ENCODE measurements at places on chromosomes 7 and 10.

DNA sequence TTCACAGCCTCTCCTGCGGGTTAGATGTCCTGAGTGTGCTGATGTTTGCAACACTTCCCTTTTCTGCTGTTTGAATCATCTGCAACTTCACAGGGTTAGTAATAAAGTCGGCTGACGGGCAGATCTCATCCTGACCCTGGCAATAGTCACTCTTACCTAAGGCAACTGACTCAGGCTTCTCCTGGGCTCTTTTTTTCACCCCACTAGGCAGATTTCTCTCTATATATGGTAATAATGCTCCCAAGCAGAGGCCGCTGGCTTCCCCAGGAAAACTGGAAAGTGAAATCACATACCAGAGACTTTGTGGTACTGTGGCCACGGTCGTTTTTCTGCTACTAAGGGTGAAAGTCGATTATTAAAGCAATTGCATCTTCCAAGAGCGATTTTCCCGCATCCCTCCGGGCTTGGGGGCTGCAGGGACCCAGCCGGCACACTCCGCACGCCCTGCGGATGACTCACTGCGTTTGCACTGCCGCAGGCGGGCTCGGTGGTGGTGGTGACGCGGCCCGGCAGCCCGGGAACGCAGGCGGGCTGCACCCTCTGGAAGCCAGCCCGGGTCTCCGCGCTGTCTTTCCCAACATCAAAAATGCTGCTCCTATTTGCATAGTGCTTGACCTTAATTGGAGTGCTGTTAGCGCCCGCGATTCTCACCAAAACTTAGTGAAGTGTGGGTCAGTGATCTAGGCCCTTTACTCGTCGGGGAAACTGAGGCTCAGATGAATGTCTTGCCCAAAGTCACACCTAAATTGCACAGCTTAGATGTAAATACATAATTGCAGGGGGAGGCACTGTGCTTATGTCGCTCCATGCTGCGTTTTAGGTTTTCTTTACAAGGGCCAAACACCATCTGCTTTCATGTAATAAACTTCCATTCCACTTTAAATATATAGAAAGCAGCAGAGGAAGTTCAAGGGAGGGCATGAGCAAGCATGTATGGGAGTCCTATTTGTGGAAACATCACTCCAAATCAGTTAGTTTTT is 47.6 kb upstream of the ITGB1 start:
- peak; percentile 93 for DNase-seq

DNA sequence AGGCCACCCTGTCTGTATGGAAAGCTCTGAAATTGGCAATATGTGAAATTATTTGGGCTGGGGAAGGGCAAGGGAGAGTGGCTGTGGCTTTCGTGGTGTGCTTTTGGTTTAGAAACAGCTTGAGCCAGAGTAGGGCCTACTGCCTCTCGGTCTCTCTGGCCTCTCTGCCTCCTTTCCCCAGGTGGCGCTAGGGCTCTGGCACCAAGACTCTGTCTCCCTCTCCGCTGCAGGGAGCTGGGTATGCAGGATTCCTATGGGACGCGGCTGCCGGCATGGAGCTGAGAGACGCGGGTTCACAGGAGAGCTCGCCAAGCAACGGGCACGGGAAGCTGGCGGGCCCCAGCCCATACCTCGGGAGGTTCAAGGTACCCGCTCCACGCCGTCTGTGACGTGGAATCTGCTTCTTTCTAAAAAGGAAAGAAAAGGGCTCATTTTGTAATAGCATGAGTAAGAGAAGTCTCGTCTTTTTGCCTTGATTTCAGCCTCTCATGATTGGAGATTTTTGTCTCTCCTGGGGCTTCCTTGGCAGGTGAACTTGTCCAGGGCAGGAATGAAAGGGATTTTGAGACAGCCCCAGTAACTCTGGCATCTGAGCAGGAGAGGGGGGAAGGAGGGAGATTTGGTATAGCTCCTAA is 105.1 kb upstream of the ANLN start:
- no peak for DNase-seq

DNA sequence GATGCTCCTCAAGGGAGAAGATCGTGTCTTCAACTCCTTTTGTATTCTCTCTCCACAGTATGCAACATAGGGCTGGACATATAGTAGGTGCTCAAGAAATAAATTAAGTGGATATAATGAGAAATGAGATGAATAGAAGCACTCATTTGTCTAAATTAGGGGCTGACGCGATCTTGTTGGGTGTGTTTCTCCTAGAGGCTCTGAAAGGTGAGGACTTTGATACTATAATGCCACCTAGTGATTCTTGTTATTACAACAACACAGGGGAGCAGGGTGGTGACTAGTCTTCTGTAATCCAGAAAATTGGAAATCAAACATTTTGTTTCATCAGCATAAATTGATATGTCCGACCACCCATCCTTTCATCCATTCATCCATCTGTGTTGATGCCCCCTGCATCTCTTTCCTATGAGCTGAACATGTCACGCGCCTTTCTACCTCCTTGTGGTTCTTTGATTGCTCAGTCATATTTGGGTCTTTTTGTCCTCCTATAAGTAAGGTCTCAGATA is 3.5 kb upstream of the CFAP58 start:
- no peak for DNase-seq

DNA sequence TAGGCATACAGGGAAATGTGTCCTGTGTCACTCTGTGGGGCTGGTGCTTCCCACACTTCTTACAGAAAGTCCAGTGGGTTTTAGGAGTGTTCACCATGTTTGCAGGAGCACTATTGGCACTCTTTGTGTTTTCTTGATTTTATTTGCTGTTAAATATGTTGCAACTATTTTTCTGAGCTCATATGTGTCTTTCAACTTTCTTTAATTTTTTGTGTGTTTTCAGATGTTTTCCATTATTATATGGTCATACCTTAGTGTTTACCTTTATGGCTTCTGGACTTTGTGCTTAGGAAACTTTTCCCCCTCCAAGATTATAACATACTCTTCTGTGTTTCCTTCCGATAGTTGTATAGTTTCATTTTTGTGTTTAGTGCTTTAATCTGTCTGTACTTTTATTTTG is 20.8 kb upstream of the NUDCD3 start:
- DNase-seq = no peak

DNA sequence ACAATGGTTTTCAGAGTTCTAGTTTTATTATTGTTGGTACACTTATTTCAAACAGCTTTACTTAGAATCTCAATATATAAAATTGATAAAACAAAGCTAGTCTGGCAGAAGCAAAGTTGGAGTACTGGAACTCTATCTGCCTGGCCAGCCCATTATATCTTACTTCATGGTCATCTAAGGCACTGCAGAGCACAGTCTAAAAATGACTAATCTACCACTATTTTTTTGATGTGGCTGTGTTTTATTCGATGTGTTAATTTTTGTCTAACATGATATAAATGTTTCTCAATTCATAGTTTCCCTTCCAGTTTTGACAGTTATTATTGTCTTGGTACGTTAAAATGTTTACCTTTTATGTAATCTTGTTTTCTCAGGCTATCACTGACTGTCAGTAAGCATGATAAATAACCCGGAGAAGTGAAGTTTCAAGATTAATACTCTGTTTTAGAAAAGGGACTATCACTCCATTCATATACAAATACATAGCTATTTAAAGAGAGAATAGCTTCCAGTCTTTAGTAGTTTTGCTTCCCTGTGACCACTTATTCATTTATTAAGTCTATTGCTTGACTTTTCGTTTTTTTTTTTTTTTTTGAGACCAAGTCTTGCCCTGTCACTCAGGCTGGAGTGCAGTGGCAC is 60.6 kb upstream of the CSTF2T start:
- DNase-seq = no peak

DNA sequence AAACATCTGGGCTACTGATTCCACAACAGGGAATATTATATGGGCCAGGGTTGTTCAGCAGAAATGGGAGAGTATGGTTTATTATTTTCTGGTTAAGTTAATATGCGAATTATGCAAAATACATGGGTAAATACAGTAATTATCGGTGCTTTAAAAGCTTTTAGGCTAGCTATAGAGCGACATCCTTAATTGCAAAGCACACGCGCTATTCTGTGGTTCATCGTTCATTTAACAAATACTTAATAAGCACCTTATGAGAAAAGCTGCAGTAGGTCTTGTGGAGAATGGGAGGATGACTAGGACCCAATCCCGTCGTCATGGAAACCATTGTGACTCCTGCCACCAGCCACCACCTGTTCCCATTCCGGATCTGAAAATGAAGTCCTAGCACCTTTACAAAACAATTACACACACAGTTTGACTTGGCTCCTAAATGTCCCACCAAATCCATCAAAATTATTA is 623 bp upstream of the CEP41 start:
- DNase-seq = no peak

DNA sequence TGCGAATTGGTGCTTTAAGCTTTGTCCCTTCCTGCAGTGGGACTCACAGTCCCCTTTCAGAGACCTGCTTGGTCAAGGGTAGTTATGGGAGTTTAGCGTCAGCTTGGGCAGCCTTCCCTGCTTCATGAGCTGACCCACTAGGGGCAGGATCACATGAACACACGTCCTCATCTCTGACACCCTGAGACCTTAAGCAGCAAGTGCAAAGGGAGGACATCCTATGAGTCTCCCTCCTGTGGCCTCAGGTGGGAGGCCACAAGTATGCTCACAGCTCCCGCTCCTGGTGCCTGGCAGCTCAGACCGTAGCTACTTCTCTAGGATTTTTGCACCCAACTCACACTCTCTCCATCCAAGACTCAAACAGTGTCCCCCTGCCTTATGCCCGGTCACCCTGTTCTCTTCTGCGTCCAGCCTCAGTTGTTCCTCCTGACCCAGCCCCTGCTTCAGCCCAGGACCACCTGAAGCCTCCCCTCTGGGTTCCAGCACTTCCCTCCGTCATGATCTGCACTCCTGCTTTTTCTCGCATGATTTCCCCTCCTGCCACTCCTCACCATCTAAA is 136.6 kb upstream of the FAM20C start:
- no peak for DNase-seq

DNA sequence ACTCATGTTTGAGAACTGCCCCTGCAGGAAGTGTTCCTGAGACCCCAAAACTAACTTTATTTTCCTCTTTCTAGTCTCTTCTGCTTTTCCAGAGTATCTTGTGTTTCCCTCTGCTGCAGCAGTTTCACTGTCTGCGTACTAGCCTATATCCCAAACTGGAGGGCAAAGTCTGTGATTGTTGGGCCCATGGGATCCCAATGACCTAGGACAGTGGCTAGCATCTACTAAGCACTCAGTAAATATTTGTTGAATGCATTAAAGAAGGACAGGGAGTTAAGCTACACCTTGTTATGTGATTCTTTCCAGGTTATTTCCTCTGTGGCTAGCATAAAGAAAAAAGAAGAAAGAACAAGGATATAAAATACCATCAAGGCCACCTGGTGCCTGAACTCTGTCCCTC is 210.6 kb upstream of the PHYHIPL start:
- no peak for DNase-seq

DNA sequence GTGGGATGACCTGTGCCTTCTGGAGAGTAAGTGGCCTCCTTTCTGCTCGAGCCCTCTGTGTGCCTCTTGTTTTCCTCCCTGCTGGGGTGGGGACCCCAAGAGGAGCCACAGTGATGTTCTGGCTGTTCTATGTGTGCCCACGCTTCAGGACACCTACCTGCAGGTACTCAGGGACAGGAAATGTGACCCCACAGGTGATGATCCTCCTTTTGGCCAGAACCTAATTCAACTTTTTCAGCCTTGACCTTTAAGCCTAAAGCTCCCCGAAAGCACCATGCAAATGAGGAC is 70.3 kb downstream of the VWA2 start:
- DNase-seq = no peak

GRCh38 chr7:23470330-23471105 is at the start of gene IGF2BP3:
IGF2BP3 (minus strand) TSS chr7:23470491; CDS start chr7:23470110, 381 bp downstream.
- DNase-seq = peak; percentile 72

- no peak for DNase-seq
Observed at GRCh38 chr10:75449382-75450074, 18.1 kb downstream of the LRMDA start.

DNA sequence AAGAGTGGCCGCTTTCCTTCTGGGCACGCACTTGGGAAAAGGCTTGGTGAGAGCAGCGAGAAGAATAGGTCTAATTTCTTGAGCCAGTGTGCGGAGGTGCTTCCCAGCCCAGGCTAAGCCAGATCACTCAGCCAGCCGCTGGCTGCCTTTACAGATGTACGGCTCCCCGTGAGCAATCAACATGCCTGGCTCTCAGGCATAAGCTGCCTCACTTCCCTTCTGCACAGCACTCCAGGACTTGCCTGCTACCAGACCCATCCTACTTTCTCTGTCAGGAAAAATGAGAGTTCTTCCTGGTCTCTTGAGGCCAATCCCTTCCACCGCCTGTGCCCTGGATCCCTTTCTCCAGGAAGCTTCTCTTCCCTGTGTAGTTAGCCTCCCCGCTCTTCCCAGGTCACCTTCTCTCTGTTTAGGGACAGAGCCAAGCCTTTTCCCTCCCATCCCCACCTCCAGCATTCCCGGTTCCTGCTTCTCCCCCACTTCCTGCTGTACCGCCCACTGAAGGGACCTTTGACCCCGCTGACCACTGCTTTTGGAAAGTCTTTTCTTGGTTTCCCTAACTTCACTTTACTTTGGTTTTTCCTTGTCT is 1.1 kb upstream of the ACTR3C start:
- no peak for DNase-seq

DNA sequence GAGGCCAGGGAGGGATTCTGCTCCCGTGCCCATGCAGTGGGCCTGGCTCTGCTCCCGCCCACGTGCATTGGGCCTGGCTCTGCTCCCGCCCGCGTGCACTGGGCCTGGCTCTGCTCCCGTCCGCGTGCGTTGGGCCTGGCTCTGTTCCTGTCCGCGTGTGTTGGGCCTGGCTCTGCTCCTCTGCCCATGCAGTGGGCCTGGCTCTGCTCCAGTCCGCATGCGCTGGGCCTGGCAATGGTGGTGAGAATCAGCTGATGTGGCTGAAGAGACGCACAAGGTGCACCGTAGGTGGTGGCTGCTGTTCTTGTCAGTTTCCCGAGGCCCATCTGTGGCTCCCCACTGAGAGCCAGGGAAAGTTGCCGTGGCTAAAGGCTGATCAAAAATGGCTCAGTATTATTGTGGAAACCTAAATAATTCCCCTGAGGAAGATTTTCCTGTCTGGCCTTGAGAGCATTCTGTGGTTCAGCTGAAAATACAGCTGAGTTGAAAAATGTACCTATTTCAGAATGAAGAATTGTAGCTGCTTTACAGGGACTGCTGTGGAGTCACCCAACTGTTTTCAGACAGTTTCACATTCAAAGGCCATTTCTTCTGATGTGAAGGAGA is 572.4 kb downstream of the GLRX3 start:
- no peak for DNase-seq

DNA sequence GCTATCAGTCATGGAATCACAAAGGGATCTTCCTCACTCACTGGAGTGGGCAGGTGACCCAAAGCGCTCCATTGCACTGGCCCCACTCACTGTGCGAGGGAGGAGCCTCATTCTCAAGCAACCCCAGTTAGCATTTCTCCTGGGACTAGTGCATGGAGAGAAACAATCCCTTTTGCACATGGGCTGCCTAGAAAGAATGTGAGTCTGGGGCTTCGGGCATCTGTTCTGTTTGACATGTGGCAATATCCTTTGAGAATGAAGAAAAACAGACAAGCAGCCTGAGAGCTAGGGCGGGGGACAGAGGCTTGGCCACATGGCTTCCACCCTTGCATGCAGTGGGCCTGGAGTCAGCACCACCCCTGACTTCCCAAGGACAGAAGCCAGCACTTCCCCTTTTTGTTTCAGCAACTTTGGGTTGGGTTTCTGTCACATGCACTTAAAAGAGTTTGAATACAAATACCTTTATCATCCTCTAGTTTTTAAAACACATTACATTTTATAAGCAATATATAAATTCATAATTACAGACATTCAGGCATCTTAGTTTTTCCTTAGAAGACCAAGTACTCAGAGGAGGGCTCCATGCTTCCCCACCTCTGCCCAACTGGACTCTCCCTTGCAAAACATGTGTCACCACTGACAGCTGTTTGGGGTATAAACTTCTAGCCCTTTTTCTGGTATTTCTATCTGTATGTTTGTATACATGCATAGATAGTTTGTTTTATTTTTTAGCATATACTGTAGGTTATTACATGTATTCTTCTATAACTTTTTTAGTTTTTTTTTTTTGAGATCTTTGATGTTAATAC is 73.8 kb downstream of the RBM20 start:
- DNase-seq = no peak

Data from GM04503 (cell line).